ENCODE measurements at places on chromosomes 12 and 14.

DNA sequence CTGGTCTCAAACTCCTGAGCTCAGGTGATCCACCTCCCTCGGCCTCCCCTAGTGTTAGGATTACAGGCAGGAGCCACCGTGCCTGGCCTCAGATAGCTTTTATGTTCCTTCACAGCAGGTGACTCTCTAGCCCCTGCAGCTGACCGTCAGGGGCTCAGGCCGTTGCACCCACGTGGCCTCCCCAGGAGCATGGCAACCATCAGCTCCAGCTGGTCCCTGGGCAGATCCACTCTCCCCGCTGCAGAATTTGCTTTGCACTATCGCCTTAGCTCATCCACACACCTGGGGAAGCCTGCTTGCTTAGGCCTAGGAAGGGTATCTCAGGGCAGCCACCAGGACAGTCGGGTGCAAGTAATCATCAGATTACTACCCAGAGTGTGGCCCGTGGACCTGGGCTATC, 62.6 kb downstream of the TSPAN9 start:
- no peak overlapping the region for H3K27ac ChIP-seq
- no peak overlapping the region for H3K4me3 ChIP-seq
- no peaks in the 10 kb centered on the region for H3K4me1 ChIP-seq

- peaks cover 17% of the 10 kb centered on the region for H3K4me1 ChIP-seq
- H3K27me3 ChIP-seq: peaks cover 3% of the 10 kb centered on the region
- peaks cover 6% of the 10 kb centered on the region for H3K36me3 ChIP-seq
These were observed 244.2 kb upstream of the CRY1 start for GRCh38 chr12:107337346-107338095.

- DNase-seq: no peak
- H3K27ac ChIP-seq: no peak overlapping the region
- peaks cover 1% of the 10 kb centered on the region for H3K4me1 ChIP-seq
- H3K27me3 ChIP-seq: peaks cover 27% of the 10 kb centered on the region
- peaks cover under 1% of the 10 kb centered on the region for H3K36me3 ChIP-seq
These were observed 25.0 kb upstream of the APPL2 start for GRCh38 chr12:105261010-105261409.

GRCh38 chr12:48192861-48193260, 9.4 kb downstream of the CCDC184 start:
- no peaks in the 10 kb centered on the region for H3K36me3 ChIP-seq
- DNase-seq: no peak
- H3K27me3 ChIP-seq: peaks cover 44% of the 10 kb centered on the region
- H3K27ac ChIP-seq: no peak overlapping the region
- no peak overlapping the region for H3K4me3 ChIP-seq
- H3K4me1 ChIP-seq: peaks cover 16% of the 10 kb centered on the region

GRCh38 chr14:86892152-86892956, 1100.6 kb downstream of the GALC start:
- H3K4me1 ChIP-seq: no peaks in the 10 kb centered on the region
- H3K36me3 ChIP-seq: no peaks in the 10 kb centered on the region
- no peaks in the 10 kb centered on the region for H3K27me3 ChIP-seq
- no peak overlapping the region for H3K27ac ChIP-seq

- no peak for DNase-seq
- H3K27me3 ChIP-seq: peaks cover 6% of the 10 kb centered on the region
- H3K4me3 ChIP-seq: no peak overlapping the region
- no peaks in the 10 kb centered on the region for H3K36me3 ChIP-seq
- no peaks in the 10 kb centered on the region for H3K4me1 ChIP-seq
- no peak overlapping the region for H3K27ac ChIP-seq
These were observed 34.8 kb upstream of the FRMD6 start for GRCh38 chr14:51616724-51617409.

GRCh38 chr14:37641117-37641516, 45.7 kb downstream of the TTC6 start:
- H3K4me1 ChIP-seq: no peaks in the 10 kb centered on the region
- no peak overlapping the region for H3K4me3 ChIP-seq
- H3K36me3 ChIP-seq: no peaks in the 10 kb centered on the region
- H3K27me3 ChIP-seq: no peaks in the 10 kb centered on the region
- no peak overlapping the region for H3K27ac ChIP-seq

DNA sequence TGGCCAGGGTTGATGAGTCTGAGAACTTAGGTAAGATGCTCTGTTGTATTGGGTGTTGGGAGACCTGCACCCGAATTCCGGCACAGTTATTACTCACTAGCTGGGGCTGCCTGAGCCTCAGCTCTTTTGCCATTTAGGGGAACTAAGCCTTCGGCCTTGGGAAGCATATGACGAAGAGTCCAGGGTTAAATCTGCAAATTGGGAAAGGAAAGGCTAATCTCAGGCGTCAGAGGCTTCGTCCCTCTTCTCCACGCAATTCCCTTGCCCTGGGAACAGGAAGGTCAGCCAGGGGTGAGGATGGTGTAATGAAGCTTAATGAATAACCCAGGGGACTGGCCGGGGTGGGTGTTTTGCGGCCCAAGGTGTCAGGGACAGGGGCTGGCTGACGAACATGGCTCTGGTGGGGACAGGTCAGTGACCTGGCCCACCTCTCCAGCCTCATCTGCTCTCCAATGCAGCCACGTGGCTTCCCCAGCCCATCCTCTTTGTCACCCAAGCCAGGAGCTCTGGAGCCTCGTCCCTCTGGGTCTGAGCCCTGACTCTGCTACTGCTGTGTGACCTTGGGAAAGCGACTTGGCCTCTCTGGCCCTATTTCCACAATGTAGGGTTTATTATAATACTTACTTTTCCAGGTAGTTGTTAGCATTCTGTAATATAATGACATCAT, 3.8 kb upstream of the SDSL start:
- peaks cover 11% of the 10 kb centered on the region for H3K4me1 ChIP-seq
- H3K27me3 ChIP-seq: peaks cover 7% of the 10 kb centered on the region
